ENCODE measurements at places on chromosomes 6 and 20.

GRCh38 chr6:47159763-47160162 is 117.6 kb upstream of the ADGRF1 start:
- DNase-seq: no peak

DNA sequence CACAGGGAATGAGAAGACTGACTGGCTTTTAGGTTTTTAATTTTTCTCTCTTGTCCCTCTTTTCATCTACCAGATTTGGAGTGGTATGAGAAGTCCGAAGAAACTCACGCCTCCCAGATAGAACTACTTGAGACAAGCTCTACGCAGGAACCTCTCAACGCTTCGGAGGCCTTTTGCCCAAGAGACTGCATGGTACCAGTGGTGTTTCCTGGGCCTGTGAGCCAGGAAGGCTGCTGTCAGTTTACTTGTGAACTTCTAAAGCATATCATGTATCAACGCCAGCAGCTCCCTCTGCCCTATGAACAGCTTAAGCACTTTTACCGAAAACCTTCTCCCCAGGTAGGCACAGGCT is 644 bp downstream of the MAD2L1BP start:
- DNase-seq: no peak

DNA sequence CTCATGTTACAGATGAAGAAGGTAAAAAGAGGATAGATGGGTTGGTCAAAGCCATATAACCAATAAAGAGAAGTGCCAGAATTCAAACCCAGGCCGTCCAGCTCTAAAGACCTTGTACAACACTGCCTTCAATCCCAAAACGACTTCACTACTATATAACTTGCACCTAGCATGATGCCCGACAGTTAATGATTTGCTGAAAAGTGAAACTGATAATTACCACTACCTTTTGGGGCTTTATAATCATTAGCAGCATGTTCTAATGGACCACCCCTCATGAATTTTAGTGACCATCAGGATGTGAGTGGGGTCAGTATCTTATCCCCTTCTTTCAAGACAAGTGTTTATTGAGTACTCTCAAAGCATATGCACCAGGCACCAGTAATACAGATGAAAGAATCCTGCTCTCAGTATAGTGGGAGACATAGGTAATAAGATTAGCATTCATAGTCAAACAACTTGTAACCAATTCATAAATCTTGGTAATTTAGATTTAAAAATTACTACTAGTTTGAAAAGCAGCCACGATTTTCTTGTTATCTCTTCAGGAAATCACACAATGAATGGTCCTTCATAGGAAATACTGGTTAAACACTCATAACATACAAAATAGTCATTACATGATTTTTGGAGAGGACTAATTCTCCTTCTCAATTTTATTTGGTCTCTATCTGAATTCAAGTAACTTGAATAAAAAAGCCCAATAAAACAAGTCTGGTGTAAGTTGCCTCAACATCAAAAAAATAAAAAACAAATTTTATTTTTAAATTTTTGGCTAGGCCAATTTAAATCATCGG is 98.0 kb downstream of the EPB41L2 start:
- DNase-seq: no peak

GRCh38 chr20:63977739-63978276 is 1.6 kb downstream of the SAMD10 start:
- no peak for DNase-seq

DNA sequence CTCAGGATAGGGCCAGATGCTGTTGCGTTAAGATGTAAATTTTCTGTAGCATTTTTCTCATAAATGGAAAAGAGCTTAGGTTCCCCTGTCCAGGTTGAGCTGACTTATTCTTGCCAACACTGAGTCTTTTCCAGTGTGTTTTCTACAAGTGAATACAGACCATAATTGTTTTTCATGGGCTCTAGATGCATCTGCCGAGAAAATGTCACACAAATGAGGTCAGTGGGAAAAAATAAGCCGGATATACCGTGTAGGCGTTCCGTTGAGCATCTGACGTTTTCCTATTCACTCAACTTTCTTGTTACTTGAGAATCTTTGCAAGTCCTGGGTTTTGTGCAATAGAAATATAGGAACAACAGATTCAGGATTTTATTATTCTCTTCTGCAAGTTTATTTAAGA is 582.9 kb upstream of the CDH4 start:
- no peak for DNase-seq

DNA sequence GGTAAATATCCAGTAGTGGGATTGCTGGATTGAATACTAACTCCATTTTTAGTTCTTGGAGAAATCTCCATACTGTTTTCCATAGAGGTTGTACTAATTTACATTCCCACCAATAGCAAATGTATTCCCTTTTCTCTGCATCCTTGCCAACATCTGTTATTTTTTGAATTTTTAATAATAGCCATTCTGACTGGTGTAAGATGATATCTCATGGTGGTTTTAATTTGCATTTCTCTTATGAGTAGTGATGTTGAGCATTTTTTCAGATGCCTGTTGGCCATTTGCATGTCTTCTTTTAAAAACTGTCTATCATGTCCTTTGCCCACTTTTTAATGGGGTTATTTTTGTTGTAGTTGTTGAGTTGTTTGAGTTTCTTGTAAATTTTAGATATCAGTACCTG is 253.2 kb downstream of the HAO1 start:
- DNase-seq: no peak

GRCh38 chr6:163897669-163898068 is 483.2 kb downstream of the QKI start:
- DNase-seq: no peak

GRCh38 chr20:32984196-32984595 is 20.0 kb downstream of the SUN5 start:
- no peak for DNase-seq

- DNase-seq: no peak
Observed at GRCh38 chr6:38502423-38502822, 137.3 kb downstream of the BTBD9 start.

GRCh38 chr20:23157734-23158133 is 71.6 kb upstream of the CD93 start:
- DNase-seq: no peak
